ENCODE measurements at places on chromosomes 7 and 10.

DNA sequence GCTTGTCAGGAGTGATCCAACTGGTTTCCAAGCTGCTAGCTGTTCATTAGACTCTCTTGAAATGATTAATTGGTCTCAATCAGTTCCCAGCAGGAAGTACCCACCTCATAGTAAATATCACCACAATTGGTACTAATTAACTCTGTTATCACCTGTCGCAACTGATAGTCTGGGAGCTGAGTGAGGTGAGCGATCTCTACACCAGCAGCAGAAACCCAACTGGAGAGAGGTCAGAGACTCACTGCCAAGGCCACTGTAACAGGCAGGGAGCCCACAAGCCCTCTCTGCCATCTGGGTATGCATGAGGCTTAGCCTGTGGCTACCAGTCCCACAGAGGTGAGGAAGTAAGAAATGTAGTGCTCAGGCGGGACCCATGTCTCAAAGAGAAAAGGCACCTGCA lies 245.5 kb downstream of the DYNC1I1 start:
- no peak for DNase-seq

- DNase-seq, result no peak
Measured at GRCh38 chr10:35352512-35352911, 16.2 kb downstream of the CCNY start.

DNA sequence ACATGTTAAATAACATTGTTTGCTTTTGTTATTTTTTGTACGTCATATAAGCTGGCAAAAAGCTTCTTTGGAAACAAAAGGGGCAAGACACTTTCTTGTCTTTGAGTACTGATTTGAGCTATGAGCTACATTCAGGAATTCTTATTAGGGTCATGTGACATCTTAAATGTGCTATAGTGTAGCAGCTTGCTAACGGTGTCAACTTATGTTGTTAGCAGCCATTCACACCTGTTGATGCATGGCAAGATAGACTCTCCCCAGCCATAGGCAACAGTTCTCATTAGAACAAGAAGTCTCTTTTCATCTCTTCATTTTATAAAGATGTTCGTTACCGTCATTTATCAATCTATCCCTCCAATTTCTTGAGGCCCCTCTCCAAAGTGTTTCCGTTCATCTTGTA lies 213.7 kb downstream of the CSTF2T start:
- DNase-seq, result no peak

- DNase-seq, result no peak
Measured at GRCh38 chr10:45023426-45023825, 22.7 kb downstream of the ZNF22 start.

DNA sequence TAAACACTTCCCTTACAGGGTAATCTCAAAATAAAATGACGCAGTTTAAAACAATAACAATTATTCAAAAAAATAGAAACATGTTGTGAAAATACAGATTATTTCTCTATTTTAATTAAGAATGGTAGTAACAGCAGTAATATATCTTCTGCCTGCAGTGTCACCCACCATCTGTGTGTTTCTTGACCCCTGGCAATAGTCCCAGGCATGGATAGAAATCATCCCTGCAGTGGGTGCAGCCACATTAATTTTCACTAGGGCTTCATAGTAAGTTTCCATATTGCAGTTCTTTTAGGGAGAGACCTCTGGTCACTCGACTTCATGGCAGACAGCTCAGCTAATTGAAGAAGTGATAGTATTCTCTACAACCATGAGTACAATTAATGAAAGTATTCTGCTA lies 470.1 kb upstream of the TEX47 start:
- DNase-seq, result no peak

Data from SHP77 (cell line).